ENCODE measurements at places on chromosomes 3 and 15. TPM values are rescaled to one million over a fixed set of nuclear protein-coding genes. Genes with fewer than 3 reads are reported as not detected.

Gene ALDH1A2
- total RNA-seq, result not detected

DNA sequence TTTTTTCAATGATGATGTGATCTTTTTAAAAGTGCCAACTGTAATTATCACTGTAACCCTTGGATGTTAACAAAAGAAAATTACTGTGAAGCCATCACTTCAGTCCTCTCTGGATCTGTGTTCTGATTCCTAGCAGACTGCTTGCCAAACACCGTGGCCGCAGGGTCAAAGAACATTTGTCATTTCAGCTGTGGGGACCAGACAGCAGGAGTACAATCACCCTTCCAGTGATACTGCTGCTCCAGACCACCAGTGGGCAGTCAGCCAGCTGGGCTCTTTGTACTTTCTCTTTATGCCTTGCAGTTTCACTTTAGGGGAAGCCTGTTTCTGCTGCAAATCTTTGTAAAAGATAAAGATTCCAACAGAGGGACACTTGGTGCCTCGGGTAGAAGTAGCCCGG is 770.0 kb downstream of the GRM7 start:
- DNase-seq, result no peak

DNA sequence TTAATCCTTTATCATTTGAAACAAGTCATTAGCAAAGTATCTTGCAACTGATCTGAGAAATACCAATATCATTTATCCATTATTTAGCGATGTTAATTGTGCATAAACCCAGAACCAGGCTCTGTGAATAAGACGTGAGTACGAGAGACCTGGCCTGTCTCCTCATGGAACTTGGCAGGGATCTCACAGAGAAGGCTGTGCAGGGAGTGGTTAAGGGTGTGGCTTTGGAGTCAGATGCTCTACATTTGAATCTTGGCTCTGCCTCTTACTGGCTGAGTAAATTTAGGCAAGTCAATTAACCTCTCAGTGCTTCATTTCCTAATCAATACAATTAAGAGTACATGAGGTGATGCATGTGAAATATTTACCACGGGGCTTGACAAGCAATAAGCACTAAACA is 39.9 kb upstream of the TBL1XR1 start:
- no peak for DNase-seq

GRCh38 chr3:130345487-130346079 is at the start of gene COL6A5:
Gene COL6A5, plus strand, starts transcription at chr3:130345672. Its CDS starts 27,967 bp downstream, at chr3:130373639.
- DNase-seq, result no peak

DNA sequence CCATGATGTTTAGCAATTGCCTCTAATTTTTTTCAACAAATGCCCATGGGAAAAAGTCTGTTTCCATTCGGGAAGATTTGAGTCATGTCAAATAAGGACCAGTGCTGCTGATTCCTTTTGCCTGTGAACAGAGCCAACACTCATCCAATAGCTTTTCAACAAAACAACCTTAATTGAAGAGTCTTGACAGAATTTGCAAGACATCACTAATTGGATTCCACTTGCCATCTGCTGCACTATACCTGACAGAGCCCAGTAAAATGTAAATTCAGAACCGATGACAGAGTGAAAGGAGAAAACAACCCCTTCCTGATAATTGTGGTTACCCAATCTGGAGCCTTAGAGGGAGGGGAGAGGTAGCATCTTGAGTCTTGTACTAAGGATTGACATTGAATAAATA is 426.7 kb downstream of the AGBL1 start:
- no peak for DNase-seq

DNA sequence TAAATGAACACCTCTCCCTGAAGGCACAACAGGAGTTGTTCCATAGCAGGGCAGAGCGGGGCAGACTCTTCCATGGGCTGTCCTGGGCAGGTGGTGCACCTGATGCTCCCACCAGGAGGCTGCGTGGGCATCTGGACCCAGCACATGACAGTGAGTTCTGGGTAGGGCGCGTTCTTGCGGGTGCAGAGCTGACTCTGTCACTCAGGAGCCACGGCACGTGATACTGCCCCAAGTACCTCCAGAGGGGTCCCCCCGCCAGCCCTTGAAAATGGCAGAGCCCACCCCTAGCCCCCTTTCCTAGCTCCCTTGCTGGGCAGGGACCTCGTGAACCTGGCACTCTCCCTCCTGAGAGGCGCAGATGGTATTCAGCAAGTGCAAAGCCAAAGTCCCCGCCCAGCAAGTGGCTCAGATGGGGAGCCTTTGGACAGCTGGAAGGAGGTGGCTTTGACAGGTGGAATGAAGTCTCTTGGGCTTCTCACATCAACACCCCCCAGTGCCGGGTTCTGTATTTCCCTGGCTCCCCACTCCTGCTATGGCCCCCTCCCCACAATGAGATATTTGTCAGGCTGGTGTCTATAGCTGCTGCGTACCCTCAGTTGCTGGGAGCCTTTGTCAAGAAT is 172.1 kb downstream of the TBC1D2B start:
- no peak for DNase-seq

Gene C3orf85
- not detected for total RNA-seq

Gene ECE2
- total RNA-seq, result not detected

GRCh38 chr15:48974882-48975281 is 11.2 kb upstream of the SHC4 start:
- no peak for DNase-seq

- no peak for DNase-seq
Observed at GRCh38 chr3:79040701-79041100, 727.1 kb downstream of the ROBO1 start.

Gene CHL1
- not detected for total RNA-seq

Gene SUCNR1
- not detected for total RNA-seq

- no peak for DNase-seq
Observed at GRCh38 chr3:29083081-29083480, 197.8 kb upstream of the RBMS3 start.

- DNase-seq, result no peak
Observed at GRCh38 chr3:36480911-36481648, 100.8 kb downstream of the STAC start.

DNA sequence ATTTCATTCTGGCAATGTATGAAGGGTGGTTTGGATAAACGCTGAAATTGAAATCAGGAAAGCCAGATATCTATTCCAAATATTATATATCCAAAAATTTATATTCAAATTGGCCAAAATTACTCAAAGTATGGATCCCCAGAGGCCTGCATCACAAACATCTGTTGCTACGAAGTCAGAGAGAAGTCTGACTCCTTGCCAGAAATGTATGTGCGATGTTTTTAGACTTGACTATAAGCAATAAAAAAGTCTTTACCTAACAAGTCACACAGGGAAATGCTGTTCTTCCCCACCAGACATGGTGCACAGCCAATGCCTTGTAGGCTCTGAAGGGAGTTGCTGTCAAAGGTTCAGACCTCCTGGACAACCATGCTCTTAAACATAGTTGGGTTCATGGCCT is 533.1 kb downstream of the OTOL1 start:
- no peak for DNase-seq

Gene C2CD4A
- total RNA-seq, result not detected

GRCh38 chr15:74809956-74810355 is 2.7 kb upstream of the LMAN1L start:
- DNase-seq, result no peak

Gene FBXW12
- total RNA-seq, result not detected

- DNase-seq, result no peak
Observed at GRCh38 chr15:84601555-84601838, 688 bp downstream of the ZSCAN2 start.

DNA sequence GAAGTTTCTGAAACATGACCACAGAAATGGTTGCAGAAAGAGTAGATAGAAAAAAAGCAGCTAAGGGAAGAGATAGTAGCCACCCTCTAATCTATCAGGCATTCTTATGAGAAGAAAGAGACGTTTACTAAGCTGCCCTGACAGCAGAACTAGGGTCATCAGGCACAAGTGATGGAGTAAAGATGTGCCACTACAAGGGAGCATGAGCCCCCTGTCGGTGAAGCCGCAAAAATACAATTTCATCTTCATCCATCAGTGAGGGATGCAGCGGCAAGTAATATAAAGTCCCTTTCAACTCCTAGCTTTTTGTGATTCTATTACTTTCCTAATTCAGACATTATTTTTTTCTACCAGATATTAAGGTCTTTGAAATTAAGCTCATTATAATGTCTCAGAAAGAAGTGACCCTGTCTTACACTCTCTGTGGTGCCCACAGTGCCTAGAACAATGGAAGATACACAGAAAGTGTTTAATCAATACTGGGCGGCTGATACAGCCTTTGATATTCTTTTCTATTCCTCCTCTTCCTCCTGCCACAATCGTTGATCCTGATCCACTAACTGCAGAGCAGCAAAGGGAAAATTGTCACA is 651.6 kb downstream of the NTRK3 start:
- peak; percentile 34 for DNase-seq

Gene MB21D2
- total RNA-seq, result 6.5 TPM

DNA sequence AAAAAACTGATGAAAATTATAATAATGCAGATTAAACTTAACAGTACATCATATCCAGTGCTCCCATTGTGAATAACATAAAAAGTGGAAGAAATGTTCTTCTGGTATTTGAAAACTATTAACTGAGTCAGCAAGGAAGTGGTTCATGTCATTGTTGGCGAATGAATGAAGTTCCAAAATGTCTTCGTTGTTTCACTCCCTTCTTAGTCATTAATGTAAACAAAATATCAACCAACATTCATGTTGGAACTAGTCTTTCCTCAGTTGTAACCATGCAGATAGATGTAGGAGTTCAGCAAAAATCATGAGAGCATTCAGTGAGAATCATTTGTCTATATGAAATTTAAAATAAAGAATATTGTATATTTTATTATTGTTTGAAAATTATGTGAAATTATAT is 44.1 kb upstream of the ICE2 start:
- DNase-seq, result no peak

DNA sequence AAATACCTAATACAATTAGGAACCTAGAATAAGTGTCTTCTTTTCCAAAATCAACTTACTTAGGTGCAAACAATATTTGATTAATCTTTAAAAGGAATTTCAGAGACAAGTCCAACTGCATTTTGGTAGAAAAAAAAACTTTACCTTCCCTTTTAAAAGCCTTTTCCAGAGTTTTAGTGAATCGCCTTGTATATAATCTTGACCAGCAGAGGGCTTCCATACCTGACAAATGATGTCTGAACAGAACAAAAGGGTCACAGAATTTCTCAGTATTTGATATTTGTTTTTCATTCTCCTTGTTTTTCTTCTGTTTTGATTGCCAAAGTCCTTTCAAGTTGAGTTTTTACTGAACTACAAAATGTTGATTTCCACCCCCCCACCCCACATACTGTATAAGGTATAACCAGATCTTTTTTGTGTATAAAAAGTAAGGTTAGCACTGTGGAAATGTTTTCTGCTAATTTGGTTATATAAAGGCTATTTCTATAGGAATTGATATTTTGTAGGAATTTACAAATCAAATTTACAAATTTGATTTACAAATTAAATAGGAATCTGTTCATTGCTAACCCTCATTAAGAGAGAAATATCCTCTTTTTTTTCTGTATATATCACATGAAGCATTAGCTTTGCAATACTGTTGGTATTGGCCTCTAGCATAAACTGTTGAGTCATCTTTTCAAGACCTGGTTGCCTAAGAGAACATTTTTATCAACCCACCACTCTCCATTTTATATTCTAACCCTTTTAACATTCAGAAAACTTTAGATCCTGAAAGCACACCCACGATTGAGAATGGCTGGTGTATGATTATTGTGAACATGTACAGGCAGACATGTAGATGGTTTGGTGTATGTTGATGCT is 464.1 kb upstream of the RARB start:
- DNase-seq, result no peak

- no peak for DNase-seq
Observed at GRCh38 chr3:179016979-179017670, 54.5 kb downstream of the ZMAT3 start.

DNA sequence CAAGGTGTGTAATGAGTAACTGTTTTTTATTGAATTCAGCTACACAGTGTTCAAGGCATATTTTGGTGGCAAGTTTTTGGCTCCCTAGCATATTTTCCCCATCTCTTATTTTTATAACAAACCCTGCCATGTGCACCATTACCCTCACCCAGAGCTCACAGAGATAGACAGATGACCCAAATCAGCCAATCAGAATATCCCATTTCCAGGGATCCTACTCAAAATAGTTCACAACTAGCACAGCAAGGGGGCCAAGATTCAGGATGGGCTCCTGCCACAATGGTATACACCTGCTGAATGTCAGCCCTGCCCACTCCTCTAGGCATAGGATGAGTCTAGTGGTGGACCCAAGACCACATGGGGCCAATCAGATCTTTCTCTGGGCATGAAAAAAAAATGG is 78.8 kb upstream of the SETMAR start:
- DNase-seq, result no peak

GRCh38 chr15:90104551-90104950 is 2.3 kb upstream of the IDH2 start:
- no peak for DNase-seq

Gene VEPH1
- not detected for total RNA-seq

- no peak for DNase-seq
Observed at GRCh38 chr3:100155590-100155989, 41.3 kb upstream of the FILIP1L start.

Gene KIF9
- total RNA-seq, result 8.3 TPM

GRCh38 chr3:72947715-72948490 is 48.7 kb upstream of the PPP4R2 start:
- no peak for DNase-seq

- no peak for DNase-seq
Observed at GRCh38 chr15:86829245-86829644, 749.6 kb downstream of the AGBL1 start.

DNA sequence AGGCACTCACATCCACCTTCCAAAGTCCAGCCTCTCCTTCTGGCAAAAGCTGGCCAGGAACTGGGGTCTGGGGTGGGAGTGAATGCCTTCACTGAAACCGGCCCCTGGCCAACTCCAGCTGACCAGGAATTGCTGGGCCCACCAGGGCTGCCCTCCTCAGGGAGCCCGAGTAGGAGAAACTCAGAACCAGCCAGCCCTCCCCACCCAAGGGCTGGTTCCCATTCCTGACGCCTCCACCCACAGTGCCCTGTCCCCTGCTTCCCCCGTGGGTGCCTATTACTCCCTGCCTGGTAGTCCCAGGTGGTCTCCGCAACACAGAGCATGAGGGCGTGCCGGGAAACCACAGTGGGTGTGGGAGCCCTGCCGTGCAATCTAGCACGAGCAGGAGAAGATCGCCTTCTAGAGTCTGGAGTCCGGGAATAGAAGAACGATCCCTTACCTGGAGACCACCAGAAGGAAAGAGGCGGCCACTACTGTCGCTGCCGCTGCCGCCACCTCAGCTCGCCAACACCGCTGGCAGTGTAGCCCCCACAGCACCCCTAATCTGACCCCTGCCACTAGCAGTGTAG is 178.8 kb downstream of the POTEB3 start:
- no peak for DNase-seq

DNA sequence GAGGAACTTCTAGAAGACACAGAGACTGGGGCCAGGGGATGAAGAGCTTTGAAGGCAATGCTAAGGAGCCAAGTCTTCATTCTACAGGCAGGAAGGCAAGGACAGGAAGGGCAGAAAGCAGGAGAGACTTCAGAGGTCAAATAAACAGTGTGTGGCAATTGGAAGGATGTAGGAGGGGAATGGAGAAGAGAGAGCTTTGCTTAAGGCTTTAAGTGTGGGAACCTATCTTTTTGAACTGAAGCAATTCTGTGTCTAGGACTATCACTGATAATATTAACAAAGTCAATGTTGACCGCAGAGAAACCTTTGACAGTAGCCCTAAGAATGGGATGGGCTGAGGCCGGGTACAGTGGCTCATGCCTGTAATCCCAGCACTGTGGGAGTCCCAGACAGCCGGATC is 325.0 kb downstream of the FOXP1 start:
- DNase-seq, result no peak
